ENCODE measurements at places on chromosomes 6 and 20.
A peak's percentile ranks its signal among the peaks of the same experiment; 100 is the strongest.

GRCh38 chr6:74167511-74167910, 471.5 kb downstream of the CD109 start:
- DNase-seq, result no peak

GRCh38 chr6:106856227-106856874, 118.2 kb downstream of the CD24 start:
- DNase-seq, result no peak

- DNase-seq, result no peak
Measured at GRCh38 chr6:45979311-45979710, 36.3 kb downstream of the CLIC5 start.

DNA sequence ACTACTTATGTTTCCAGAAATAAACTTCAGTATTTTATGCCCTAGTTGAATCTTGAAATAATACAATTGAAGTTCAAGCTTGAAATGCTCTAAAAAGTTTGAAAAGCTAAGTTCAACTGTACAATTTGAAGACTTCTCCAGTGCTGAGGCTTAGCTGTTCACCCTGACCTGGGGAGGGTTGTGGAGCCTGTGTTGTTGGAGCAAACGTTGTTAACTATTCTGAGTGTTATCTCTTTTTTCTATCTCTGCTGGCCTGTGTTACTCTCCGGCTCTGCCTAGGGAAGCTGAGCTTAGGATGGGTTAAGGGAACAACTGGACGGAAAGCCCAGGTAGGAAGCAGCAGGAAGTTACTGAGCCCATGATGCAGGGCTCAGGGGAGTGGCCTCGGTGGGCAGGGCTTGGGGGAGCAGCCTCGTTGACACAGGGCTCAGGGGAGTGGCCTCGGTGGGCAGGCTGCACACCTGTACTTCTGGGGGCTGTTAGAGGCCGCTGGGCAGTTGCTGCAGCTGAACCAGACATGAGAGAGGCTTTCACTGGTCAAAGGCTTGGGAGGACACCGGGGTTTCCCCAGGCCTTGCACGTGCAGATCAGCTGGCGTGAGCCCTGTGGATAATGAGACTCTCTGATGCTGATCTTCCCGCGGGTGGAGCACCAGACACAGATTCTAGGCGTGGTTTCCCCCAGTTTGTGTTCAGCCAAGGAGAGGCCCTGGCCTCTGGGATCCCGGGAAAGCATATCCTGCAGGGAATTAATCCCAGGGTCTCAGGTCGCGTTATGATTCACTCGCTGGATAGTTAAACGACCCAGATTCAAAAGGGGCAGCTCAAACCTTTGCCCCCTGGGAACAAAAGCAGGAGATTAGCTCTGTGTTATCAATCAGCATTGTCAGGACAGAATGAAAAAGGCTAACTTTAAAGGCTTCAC, 58.9 kb downstream of the ERMARD start:
- DNase-seq, result no peak

DNA sequence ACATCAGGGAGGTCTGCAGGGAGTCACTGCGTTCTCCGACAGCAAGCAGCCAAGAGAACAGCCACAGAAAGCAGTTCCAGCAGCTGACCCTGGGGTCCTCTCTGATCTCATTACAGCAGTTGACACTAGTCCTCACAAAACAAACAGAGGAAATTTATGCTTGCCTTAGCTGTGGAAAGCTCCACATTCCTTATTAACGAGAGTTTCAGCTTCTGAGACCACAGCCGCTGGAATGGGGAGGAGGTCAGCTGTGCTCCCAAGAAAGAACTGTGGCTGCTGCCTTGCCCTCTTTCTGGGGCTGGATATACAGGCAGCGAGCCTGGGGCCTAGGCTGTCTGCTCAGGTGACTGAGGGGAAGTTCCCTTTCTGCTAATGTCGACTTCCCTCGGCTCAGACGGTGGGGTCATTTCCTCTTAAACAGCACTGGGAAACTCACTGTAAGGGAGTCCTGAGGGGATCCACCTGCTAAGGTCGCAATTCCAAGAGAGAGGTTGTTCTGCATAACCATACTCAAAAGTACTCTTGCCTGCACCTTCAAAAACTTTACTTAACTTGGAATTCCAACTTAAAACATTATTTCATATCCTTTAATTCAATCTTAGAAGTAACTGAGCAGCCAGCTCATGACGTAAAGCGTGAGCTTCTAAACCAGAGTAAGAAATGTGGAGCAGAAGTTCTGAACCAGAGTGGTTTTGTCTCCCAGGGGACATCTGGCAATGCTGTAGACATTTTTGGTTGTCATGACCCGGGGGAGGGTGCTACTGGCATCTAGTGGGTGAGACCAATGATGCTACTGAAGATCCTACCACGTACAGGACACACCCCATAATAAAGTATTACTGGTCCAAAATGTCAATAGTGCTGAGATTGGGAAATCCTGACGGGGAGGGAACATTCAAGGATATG, 80.3 kb downstream of the BACH2 start:
- DNase-seq, result peak; percentile 40

DNA sequence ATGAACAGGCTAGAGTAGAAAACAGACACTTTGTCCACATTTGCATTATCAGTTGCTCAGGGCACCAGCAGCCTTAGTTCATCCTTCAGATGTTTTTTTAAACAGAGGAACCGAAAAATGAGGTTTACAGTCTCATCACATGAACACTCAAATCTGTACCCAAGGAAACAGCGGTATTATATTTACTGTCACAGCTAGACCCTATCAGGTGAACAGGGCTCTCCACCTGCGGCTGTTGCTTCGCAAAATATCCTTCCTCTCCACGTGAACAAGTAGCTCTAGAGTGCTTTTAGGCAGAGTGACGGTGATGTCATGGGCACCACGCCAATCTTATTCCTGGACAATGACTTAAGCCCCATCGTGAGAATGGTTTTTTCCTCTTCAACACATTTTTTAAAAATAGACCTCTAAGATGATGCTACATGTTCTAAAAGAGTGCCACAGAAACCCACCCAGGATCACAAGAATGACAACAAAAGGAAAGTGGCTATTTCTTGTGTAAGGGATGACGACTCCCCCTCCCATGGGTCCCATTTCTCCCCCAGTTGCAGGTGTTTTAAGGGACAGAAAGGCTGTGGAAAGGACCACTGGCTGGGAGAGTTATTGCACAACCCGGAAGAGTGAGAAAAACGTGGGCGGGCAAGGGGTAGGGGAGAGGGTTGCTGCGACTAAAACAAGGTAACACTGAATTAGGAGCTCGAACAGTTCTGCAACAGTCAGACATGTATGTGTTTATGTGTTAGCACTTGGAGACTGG, 77.7 kb downstream of the EFHC1 start:
- DNase-seq, result no peak
